Heart left ventricle (tissue), 16 donors: ENCODE measurements at places on chromosomes 7 and 10. TPM values are rescaled to one million over a fixed set of nuclear protein-coding genes. Genes with fewer than 3 reads are reported as not detected.
A peak's percentile ranks its signal among the peaks of the same experiment; 100 is the strongest.

Gene TMEM213
- not detected for total RNA-seq

DNA sequence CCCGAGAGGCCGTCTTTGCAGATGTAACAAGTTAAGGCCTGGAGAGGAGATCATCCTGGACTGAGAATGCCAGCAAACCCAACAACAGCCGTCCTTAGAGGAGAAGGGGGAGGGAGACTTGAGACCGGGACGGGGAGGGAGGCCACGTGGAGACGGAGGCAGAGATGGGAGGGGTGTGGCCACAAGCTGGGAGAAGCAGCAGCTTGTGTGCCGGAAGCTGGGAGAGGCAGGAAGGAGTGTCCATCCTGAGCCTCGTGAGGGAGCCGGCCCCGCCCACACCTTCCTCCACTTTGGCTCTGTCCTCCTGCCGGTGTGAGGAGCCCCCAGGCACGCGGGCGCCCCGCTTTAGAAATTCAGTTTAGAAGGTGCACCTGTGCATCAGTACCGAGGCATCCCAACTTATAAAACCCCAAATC is 95.7 kb downstream of the DNAJB6 start:
- DNase-seq, result peak; percentile 31

Gene OPN1SW
- total RNA-seq, result not detected

Gene UCMA
- total RNA-seq, result not detected

- no peak for DNase-seq
Observed at GRCh38 chr7:137836113-137836509, 10.7 kb downstream of the DGKI start.

Gene C7orf25
- total RNA-seq, result 9.1 TPM

- no peak for DNase-seq
Observed at GRCh38 chr10:82068501-82068900, 193.5 kb downstream of the NRG3 start.

Gene CALML5
- not detected for total RNA-seq
